ENCODE measurements at places on chromosomes 12 and 14. TPM values are rescaled to one million over a fixed set of nuclear protein-coding genes. Genes with fewer than 3 reads are reported as not detected.

NT5DC3 gene
- 5.7 TPM for total RNA-seq

WASHC3 gene
- 33.0 TPM for total RNA-seq

FAM186B gene
- total RNA-seq = 0.08 TPM

FCF1 gene
- total RNA-seq = 51.8 TPM

MSI1 gene
- total RNA-seq = 1.5 TPM

ANG gene
- total RNA-seq = 10.7 TPM

KRT85 gene
- not detected for total RNA-seq

IL23A gene
- total RNA-seq = 0.41 TPM

CD4 gene
- not detected for total RNA-seq

GPR84 gene
- 0.09 TPM for total RNA-seq

CLEC9A gene
- not detected for total RNA-seq

CCDC197 gene
- total RNA-seq = not detected

EML1 gene
- total RNA-seq = 40.3 TPM

CCDC198 gene
- 4.0 TPM for total RNA-seq

APOF gene
- total RNA-seq = not detected

RPGRIP1 gene
- total RNA-seq = 0.37 TPM

All from A549 treated with CpdA at 1 μM for 4 hours (cell line).